Heart left ventricle (tissue), 16 donors: ENCODE measurements at places on chromosomes 4 and X.

GRCh38 chrX:1599791-1600405 lies 8.5 kb downstream of the AKAP17A start:
- DNase-seq: no peak

DNA sequence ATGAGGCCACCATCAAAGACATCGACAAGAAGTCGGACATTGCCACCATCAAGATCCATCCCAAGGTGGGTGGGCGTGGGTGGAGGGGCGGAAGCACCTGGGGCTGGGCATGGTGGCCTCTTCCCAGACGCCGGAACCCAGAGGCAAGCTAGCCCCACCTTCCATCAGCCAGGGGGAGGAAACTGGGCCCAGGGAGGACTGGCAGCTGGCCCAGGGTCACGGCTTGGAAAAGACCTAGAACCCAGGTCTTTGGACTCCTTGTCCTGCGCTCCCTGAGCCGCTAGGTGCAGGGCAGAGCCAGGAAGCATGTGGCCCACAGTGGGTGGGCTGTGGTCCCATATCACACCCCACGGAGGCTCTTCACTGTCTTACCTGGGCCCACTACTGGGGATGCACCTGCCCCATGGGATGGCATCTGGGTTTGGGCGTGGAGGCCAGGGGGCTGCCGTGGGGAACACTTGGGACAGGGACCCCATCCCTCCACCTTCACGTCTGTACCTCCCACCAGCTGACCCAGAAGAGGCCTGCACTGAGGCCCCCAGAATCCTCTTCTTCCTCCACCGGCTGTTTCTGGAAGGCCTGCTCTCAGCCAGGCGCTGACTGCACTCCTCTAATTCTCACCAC lies 17.3 kb downstream of the HTRA3 start:
- no peak for DNase-seq

DNA sequence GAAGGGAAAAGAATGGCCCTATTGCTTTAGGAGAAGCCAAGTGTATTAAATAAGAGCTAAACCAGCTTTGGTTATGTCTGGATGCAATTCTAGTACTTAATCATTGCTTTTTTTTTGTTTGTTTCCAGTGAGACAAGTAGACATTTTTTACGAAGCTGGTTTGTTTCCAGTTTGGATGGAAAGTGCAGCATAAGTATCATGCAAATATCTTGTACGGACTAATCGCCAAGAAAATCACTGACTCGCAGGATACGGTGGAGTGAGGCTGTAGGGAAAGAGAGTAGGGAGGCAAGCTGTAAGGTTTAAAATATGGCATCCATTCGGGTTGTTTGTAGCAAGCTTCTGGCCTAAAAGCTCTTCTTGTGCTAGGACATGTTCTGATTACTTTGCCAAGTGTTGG lies 64.8 kb downstream of the HPGD start:
- DNase-seq: no peak

DNA sequence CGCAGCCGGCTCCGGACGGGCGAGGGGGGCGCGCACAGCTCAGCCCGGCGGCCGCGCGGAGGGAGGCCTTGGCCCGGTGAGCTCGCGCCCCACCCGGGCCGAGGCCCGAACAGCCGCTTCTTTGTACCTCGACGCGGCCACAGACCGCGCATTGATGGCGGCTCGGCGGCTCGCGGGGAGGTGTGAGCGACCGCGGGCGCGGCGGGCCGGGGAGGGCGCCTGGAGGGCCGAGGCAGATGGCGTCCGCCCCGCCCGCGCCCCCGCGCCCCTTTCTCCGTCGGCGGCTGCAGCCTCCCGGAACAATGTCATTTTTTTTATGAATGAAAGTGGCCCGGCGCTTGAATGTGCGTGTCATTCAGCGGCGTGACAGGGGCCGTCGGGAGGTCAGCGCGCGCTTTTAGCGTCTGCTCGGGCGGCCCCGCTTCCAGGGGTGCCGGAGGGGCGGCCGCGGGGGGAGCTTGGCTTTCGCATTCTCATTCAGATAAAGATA lies 1.8 kb downstream of the FGFR3 start:
- no peak for DNase-seq

DNA sequence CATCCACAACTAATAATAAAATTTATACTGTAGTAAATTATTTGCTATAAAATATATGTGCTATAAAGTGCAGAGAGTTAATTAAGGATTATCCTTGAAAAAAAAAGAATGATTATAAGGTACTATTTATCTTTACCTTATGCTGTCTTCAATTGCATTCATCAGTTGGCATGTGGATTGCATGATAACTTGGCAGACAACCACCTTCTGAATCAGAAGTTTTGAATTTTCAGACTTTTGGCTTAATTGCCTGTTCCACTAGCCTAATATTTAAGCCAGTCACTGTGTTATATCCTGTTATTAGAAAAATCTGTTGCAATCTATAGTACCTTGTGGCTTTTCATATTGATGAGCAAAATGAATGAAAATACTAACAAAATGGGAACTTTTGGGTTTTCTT lies 1040.3 kb upstream of the PCDH10 start:
- no peak for DNase-seq

DNA sequence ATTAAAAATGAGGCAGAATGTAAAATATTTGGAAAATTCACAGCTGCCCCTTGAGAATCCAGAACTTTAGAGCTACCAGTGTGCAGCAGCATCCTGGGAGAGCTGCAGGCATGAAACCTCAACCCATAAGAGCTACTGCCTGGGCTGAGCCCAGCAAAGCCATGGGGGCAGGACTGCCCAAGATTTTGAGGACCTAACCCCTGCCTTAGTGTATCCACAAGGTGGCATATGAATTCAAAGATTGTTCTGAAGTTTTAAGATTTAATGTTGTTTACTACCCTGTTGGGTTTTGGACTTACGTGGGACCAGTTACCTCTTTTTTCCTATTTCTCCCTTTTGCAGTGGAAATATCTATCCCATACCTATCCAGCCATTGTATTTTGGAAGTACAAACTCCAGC lies 26.4 kb downstream of the CASP6 start:
- DNase-seq: no peak
